ENCODE measurements at places on chromosomes 1 and 21. TPM values are rescaled to one million over a fixed set of nuclear protein-coding genes. Genes with fewer than 3 reads are reported as not detected.

DNA sequence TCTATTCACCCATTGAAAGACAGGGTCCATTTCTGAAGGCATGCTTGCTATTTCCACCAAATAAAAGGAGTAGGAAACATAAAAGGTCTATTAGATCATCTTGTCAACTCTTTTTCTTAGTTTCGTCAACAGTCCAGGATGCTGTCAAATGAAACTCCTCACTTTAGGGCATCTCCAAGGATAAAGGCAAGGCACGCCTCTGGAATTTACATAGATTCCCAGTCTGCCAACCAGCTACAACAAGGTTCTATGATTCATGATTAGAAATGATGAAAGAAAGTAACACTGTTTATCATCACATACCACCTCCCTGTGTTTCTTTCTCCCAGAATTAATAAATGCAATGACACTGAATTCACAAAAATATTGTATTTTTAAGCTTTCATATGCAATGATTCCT is 636.3 kb downstream of the LTN1 start:
- no peaks in the 10 kb centered on the region for H3K4me1 ChIP-seq
- H3K36me3 ChIP-seq: no peaks in the 10 kb centered on the region
- H3K27me3 ChIP-seq: no peaks in the 10 kb centered on the region
- no peak for DNase-seq
- H3K27ac ChIP-seq: no peak overlapping the region

The CELA2B gene
- not detected for total RNA-seq

The TRPM2 gene
- total RNA-seq: not detected

The TFF2 gene
- total RNA-seq: not detected

The HSF2BP gene
- total RNA-seq: 1.1 TPM

GRCh38 chr1:54839824-54840223 is 38.7 kb upstream of the TTC22 start:
- H3K27me3 ChIP-seq: no peaks in the 10 kb centered on the region
- H3K4me3 ChIP-seq: no peak overlapping the region
- no peaks in the 10 kb centered on the region for H3K36me3 ChIP-seq
- no peaks in the 10 kb centered on the region for H3K4me1 ChIP-seq
- DNase-seq: no peak

DNA sequence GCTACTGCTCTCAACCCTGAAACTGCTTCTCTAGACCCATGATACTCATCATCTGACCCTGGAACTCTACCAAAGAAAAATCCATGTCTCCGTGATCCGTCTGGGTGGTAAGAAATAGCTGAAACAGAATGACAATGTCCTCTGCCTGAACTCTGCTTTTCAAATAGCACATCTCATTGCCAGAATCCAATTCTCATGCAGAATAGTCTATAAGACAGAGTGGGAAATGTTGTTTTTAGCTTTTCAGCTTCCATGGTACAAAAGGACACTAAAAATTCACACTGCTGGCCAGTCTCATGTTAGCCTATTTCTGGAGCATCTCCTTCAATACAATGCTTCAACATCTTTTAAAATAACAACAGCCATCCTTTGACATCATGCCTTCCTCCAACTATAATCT is 1355.8 kb upstream of the PRMT6 start:
- H3K36me3 ChIP-seq: no peaks in the 10 kb centered on the region
- no peaks in the 10 kb centered on the region for H3K27me3 ChIP-seq
- H3K4me1 ChIP-seq: no peaks in the 10 kb centered on the region

Data from neural progenitor cell (in vitro differentiated cells).